Sigmoid colon (tissue), 7 donors: ENCODE measurements at places on chromosomes 12 and 14. TPM values are rescaled to one million over a fixed set of nuclear protein-coding genes. Genes with fewer than 3 reads are reported as not detected.
A peak's percentile ranks its signal among the peaks of the same experiment; 100 is the strongest.

GRCh38 chr14:74988131-74988530, 14.6 kb upstream of the EIF2B2 start:
- H3K4me1 ChIP-seq: no peaks in the 10 kb centered on the region
- DNase-seq: no peak
- H3K4me3 ChIP-seq: no peak overlapping the region
- H3K36me3 ChIP-seq: no peaks in the 10 kb centered on the region

DNA sequence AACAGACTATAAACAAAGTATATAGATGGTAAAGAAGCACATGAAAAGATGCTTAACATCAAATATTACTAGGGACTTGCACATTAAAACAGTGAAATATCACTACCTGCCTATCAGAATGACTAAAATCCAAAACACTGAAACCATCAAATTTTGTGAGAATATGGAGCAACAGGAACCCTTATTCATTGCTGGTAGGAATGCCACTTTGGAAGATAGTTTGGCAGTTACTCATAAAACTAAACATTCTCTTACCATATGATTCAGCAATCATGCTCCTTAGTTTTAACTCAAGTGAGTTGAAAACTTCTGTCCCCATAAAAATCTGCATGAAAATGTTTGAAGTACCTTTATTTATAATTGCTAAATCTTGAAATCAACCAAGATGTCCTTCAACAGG, 297.6 kb downstream of the DAD1 start:
- H3K36me3 ChIP-seq: no peaks in the 10 kb centered on the region
- no peaks in the 10 kb centered on the region for H3K4me1 ChIP-seq
- H3K27ac ChIP-seq: no peak overlapping the region
- no peak for DNase-seq
- no peaks in the 10 kb centered on the region for H3K27me3 ChIP-seq

Gene TAC3
- not detected for total RNA-seq

DNA sequence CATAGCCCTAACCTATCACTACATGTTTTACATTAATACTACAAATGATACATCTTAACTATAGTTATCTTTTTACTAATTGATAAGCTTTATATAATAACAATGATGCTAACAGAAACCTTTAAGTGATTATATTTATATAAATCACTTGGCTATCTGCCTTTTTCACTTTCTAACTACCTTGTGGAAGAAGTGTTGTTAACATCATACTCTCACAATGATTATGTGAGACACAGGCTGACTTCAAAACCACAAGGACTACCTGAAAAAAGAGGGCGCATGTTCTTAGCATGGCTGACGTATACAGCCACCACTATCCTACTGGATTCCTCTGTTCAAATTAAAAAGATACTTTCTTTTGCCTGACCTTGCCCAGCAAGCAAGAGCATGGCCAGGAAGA, 135.3 kb upstream of the SOX5 start:
- no peaks in the 10 kb centered on the region for H3K36me3 ChIP-seq
- H3K27ac ChIP-seq: no peak overlapping the region
- no peaks in the 10 kb centered on the region for H3K27me3 ChIP-seq

Gene GSC
- total RNA-seq: 1.1 TPM

Gene FAM186B
- not detected for total RNA-seq

- no peak overlapping the region for H3K27ac ChIP-seq
- no peaks in the 10 kb centered on the region for H3K36me3 ChIP-seq
- H3K27me3 ChIP-seq: no peaks in the 10 kb centered on the region
- DNase-seq: no peak
- H3K4me3 ChIP-seq: no peak overlapping the region
Measured at GRCh38 chr12:114152890-114153289, 186.8 kb upstream of the RBM19 start.

Gene RNASE3
- total RNA-seq: 2.6 TPM

DNA sequence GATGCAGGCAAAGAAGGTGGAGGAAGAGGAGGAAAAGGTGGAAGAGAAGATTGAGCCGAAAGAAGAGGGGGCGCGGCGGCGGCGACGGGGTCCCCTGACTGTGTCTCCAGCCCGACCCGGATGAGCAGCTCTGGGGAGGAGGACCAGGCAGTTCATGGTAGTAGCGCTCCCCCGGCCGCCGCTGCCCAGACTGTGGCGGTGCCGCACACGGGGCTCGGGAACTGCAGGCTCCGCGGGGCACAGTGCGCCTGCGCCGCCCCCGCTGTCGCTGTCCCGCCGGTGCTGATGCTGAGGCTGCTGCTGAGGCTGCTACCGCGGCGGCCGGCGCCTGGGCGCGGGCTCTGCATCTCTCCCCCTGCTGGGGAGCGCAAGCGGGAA, at the start of gene KCNH5:
TSS of gene KCNH5 (minus strand) at position 225 of the 378 bp plus-strand sequence. CDS start 272 bp downstream, outside the sequence.
- no peak within 1 kb of the TSS for H3K27ac ChIP-seq
- no peaks in the 10 kb centered on the region for H3K4me1 ChIP-seq
- DNase-seq: no peak
- no peaks in the 10 kb centered on the region for H3K36me3 ChIP-seq
- peaks cover 18% of the 10 kb centered on the region for H3K27me3 ChIP-seq

Gene AVPR1A
- total RNA-seq: 2.9 TPM

- no peaks in the 10 kb centered on the region for H3K36me3 ChIP-seq
- H3K4me1 ChIP-seq: no peaks in the 10 kb centered on the region
- DNase-seq: no peak
- no peak overlapping the region for H3K4me3 ChIP-seq
Measured at GRCh38 chr12:1559676-1560091, 34.7 kb downstream of the FBXL14 start.

DNA sequence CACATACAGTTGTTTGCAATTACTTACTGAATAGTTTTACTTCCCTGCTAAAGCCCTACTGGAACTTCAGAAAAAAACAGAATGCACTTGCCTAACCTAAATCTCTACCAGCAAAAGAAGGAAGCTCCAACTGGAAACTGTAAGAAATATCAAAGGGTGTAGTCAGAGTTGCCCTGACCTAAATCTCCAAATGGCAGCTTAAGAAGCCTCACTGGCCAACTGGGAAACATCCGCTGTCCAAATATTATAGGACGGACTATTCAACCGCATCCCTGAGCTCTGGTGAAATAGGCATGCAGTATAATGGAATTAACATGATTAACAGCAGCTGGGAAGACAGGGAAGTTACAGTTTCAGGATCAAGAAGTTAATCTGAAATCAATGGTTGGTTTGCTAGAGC, 24.3 kb downstream of the ANAPC7 start:
- peaks cover 9% of the 10 kb centered on the region for H3K4me1 ChIP-seq
- H3K27me3 ChIP-seq: no peaks in the 10 kb centered on the region
- H3K27ac ChIP-seq: peak overlapping the region; percentile 41
- peaks cover 39% of the 10 kb centered on the region for H3K36me3 ChIP-seq
- no peak overlapping the region for H3K4me3 ChIP-seq
- DNase-seq: peak; percentile 33

DNA sequence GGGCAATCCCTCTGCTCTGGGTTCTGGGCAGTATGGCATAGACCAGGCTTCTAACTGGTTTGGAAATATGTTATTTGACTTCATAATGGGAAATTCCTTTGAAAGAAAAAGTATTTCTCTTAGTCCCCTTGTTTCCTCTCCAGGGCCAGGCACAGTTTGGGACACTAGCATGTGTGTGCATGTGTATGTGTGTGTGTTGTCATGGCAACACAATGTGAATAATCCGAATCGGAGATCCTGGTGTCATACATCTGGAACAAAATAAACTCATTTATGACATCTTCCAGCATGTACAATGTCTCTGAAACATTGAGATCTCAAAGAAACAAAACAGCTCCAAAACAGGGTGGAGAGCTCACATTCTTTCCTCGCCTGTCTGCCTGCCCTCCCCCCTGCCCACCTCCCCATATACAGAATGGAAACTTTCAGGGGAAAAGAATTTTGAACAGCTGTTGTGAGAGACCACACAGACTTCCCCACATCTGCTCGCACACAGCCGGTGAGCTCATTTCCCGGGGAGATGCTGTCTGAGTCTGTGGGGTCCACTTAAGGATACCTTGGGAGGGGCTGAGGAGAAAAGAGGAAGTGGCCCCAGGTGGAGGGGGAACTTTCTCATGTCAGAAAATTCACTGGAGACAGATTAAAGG, 55.5 kb upstream of the PARP11 start:
- no peaks in the 10 kb centered on the region for H3K36me3 ChIP-seq
- H3K27ac ChIP-seq: no peak overlapping the region
- H3K4me1 ChIP-seq: no peaks in the 10 kb centered on the region
- H3K27me3 ChIP-seq: peaks cover 29% of the 10 kb centered on the region
- no peak for DNase-seq
- no peak overlapping the region for H3K4me3 ChIP-seq

Gene OR4E2
- total RNA-seq: not detected

Gene IL23A
- not detected for total RNA-seq

DNA sequence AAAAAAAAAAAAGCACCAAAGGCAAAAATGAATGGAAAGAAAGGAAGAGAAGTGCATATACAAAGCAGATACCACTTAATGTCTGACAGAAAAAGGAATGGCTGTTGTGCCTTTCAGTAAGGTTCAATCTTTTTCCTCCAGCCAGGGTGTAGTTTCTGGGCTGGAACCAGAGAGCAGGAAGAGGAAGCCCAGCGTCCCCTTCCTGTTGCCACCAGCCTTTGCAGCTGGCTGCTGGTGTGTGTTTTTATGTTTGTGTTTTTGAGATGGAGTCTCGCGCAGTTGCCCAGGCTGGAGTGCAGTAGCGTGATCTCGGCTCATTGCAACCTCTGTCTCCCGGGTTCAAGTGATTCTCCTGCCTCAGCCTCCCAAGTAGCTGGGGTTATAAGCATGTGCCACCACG, 64.6 kb upstream of the LTA4H start:
- no peak overlapping the region for H3K27ac ChIP-seq
- no peak for DNase-seq
- no peaks in the 10 kb centered on the region for H3K36me3 ChIP-seq
- no peaks in the 10 kb centered on the region for H3K27me3 ChIP-seq
- no peaks in the 10 kb centered on the region for H3K4me1 ChIP-seq
- no peak overlapping the region for H3K4me3 ChIP-seq

DNA sequence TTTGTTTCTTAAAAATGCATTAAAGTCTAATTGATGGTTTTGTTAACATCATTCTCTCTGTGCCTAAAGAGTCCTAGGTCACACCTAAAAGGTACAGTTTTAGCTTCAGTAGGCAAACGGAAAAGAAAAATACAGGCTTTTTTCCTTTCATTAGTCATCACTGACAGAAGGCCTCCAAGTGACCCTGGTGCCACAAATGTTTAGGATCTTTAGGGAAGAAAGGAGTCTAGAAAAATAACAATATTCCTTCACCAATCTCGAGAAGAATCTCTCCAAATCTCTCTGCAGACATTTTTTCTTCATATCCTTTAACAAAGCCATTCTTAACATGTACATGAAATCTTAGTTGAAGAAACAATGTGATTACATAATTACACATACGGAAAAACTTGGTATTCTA, 2.0 kb downstream of the DENND5B start:
- peaks cover 22% of the 10 kb centered on the region for H3K4me1 ChIP-seq
- H3K4me3 ChIP-seq: peak overlapping the region; percentile 97
- H3K27ac ChIP-seq: peak overlapping the region; percentile 98
- no peaks in the 10 kb centered on the region for H3K36me3 ChIP-seq
- H3K27me3 ChIP-seq: no peaks in the 10 kb centered on the region

GRCh38 chr12:54796991-54797390, 57.3 kb upstream of the MUCL1 start:
- DNase-seq: no peak
- no peak overlapping the region for H3K4me3 ChIP-seq
- no peak overlapping the region for H3K27ac ChIP-seq

DNA sequence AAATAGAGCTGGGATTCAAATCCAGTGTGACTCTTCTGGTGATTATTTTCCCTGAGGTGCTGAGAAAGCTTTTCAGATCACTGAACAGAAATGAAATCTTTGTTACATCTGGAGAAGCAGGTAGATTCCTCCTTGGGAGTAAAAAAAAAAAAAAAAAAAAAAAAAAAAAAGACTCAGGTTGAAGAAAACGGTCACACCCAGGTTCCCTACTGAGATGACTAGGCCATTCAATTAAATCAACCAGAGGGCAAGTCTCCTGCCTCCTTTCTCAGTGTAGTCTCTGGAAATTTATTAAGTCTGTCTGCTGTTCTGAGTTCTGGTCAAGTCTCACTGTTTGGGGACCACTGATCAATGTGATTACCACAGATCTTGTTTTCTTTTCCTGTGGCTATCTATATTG, 24.0 kb downstream of the ARG2 start:
- H3K4me1 ChIP-seq: no peaks in the 10 kb centered on the region
- no peak overlapping the region for H3K27ac ChIP-seq
- no peak for DNase-seq
- no peaks in the 10 kb centered on the region for H3K27me3 ChIP-seq

Gene PRICKLE1
- 12.2 TPM for total RNA-seq

- H3K4me1 ChIP-seq: no peaks in the 10 kb centered on the region
- no peaks in the 10 kb centered on the region for H3K36me3 ChIP-seq
- no peak overlapping the region for H3K4me3 ChIP-seq
- H3K27me3 ChIP-seq: no peaks in the 10 kb centered on the region
- DNase-seq: no peak
Measured at GRCh38 chr12:106276032-106276740, 26.3 kb upstream of the TCP11L2 start.

DNA sequence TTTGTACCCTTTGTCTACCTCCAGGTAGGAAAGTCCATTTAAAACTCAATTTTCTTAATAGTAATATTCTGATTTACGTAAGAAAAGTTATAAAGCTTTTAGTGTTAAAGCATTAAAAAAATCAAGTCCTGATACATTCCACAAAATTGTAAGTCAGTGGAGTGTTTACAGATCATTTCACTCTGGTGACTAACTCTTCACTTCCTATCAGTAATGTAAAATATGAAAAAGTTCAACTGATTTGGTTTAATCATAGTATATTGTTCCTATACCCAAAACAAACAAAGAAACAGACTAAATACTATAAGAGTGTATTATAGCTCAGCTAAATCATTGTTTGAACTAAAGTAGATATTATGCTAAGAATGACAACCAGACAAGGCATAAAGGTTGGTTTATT, 85.9 kb downstream of the VEZT start:
- H3K27ac ChIP-seq: no peak overlapping the region
- no peaks in the 10 kb centered on the region for H3K27me3 ChIP-seq
- no peaks in the 10 kb centered on the region for H3K4me1 ChIP-seq
- no peak for DNase-seq
- H3K4me3 ChIP-seq: no peak overlapping the region
- peaks cover 38% of the 10 kb centered on the region for H3K36me3 ChIP-seq

GRCh38 chr14:101351769-101352168, 209.5 kb upstream of the DIO3 start:
- no peak overlapping the region for H3K4me3 ChIP-seq
- peak overlapping the region; percentile 74 for H3K27ac ChIP-seq
- H3K27me3 ChIP-seq: no peaks in the 10 kb centered on the region
- H3K4me1 ChIP-seq: peaks cover 24% of the 10 kb centered on the region
- no peaks in the 10 kb centered on the region for H3K36me3 ChIP-seq

Gene GPX2
- not detected for total RNA-seq

Gene PLEKHG3
- total RNA-seq: 67.9 TPM
